ENCODE measurements at places on chromosomes 5 and 9. TPM values are rescaled to one million over a fixed set of nuclear protein-coding genes. Genes with fewer than 3 reads are reported as not detected.

Gene ANKRD18B
- total RNA-seq: 0.79 TPM

Gene ANKRA2
- 21.6 TPM for total RNA-seq

Gene KIF20A
- total RNA-seq: 61.7 TPM

DNA sequence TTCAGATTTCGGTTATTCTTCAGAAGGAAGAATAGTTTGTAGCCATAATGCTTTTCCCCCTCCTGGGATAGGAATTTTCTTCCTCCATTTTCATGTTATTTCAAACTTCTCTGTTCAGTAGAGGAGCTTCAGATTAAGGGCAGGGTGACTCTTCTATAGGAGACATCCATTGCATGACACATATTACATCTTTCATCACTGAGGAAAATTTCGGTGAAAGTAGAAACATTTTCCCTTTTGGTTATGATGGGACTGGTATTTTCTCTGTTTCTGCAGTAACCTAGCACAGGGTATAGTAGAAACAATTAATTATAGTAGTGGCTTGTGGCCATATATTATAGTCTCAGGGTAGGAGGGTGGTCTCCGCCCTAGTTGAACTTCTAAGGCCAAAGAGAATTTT is 1.1 kb downstream of the IPO11 start:
- no peak for DNase-seq

DNA sequence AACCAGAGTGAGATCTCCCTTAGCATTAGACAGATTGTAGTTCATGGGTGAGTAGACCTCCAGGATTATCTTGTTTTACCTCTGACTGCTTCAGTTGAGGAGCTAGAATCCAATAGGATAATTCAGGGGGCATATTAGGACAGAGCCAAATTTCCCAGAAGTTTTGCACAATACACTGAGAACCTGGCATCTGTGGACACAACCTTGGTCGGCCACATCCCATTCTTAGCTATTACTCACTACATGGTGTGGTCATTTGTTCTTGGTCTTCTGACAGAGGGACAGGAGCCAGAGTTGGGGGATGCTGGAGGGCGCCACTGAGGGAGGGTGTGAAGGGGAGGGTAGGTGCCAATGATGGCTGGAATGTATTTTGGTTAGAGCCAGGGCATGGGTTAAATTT is 66.6 kb downstream of the NPR3 start:
- DNase-seq: no peak

DNA sequence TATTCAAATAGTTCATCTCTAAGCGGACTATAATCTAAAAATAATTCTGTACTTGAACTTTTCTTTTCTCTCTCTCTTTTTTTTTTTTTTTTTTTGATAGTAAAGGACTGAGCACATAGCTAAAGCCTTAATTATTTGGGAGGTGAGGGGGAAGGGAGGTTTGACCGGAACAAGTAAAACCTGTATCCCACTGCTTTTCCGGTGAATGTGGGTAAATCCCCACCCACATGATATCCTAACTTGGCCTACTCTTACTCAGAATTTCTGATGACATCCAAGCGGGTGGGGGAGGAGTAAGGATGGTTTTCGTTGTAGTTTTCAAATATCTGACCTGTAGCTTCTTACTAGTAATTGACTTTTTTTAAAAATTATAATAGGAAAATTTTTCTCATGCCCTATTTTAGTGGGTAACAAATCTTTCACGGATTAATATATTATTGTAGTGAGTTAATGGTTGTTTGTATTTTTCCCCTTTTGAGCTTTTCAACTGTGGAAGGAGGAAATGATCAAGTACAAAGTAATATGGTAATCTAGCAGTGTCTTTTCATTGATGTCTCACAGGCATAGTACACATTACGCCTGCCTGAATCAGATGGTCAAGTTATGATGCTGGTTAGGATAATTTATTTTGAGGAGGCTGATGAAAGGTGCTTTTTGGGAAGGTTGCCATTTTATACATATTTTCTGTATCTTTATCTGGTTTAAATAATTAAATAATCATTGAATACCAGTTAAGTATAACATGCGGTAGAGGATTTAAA is 2.2 kb upstream of the ELL2 start:
- DNase-seq: no peak

- no peak for DNase-seq
Observed at GRCh38 chr5:137605411-137605810, 106.3 kb upstream of the SPOCK1 start.

DNA sequence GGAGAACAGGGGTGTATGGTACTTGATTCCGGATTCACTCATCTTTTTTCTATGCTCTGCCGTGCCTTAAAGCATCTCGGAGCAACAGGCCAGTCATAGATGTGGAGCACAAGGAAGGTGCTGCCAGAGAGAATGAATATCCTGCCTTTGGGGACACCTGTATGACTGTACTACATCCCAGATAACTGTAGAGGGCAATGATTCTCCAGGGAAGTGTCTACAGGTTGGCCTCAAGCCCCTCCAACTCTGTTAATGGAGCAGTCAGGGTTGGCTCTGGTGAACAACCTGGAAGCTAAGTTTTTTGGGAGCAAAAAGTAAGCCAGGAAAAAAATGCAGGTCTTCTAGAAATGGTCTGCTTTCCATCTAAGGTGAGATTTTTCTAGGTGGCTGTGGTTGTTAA is 71.0 kb downstream of the NREP start:
- DNase-seq: no peak
